ENCODE measurements at places on chromosomes 4 and X.

DNA sequence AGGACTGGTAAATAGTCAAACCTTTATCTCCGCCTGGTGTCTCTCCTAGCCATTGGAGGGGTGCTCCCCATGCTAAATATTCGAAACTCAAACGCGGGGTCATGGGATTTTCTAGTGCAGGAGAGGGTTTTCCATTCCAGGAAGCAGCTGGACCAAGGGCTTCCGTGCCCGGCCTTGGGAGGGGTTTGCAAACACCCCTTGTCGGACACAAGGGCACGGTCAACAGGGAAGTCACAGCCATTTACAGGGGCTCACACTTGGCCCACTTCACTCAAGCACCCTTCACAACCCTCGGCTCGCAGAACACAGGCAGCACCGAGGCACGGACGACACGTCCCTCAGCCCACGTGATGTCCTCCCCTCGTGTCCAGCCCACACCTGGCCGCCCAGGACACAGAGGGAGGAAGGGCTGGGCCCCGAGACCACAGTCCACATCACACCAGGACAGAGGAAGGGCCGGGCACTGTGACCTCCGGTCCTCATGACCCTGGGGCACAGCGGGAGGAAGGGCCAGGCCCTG lies 10.3 kb upstream of the PLCXD1 start:
- peaks cover 6% of the 10 kb centered on the region for H3K4me1 ChIP-seq
- H3K36me3 ChIP-seq = no peaks in the 10 kb centered on the region
- DNase-seq = no peak
- H3K27me3 ChIP-seq = no peaks in the 10 kb centered on the region

GRCh38 chr4:137534516-137534915 lies 2.2 kb upstream of the PCDH18 start:
- peaks cover 10% of the 10 kb centered on the region for H3K4me1 ChIP-seq
- no peaks in the 10 kb centered on the region for H3K27me3 ChIP-seq
- H3K27ac ChIP-seq = no peak overlapping the region
- DNase-seq = no peak

DNA sequence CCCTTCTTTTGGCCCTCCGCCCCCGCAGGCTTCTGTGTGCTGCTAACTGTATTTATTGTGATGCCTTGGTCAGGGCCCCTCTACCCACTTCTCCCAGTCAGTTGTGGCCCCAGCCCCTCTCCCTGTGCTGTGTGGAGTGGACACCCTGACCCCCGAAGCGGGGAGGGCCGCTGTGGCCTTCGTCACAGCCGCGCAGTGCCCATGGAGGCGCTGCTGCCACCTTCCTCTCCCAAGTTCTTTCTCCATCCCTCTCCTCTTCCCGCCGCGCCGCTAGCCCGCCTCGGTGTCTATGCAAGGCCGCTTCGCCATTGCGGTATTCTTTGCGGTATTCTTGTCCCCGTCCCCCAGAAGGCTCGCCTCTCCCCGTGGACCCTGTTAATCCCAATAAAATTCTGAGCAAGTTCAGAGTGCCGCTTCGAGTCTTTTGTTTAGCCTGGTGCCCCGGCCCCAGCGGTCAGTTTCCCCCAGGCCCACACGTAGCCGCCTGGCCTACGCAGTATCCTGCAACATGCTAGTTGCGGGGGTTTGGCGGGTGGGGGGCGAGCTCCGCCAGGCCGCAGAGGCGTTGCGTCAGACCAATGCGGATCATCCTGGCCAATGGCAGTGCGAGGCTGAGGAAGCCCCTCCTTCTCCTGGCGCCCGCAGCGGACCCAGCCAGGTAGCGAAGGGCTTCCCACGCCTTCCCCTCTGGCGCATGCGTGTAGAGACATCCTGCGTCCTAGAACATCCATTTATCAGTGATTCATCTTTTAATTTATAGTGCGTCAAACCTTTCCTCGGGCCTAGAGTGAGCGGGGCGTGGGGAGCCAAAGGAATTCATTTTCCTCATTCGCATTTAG lies 5.6 kb upstream of the KANTR start:
- H3K4me1 ChIP-seq = peaks cover 12% of the 10 kb centered on the region
- peak overlapping the region; percentile 97 for H3K27ac ChIP-seq
- H3K27me3 ChIP-seq = no peaks in the 10 kb centered on the region
- DNase-seq = peak; percentile 93
- H3K4me3 ChIP-seq = peak overlapping the region; percentile 47
- peaks cover 9% of the 10 kb centered on the region for H3K36me3 ChIP-seq

DNA sequence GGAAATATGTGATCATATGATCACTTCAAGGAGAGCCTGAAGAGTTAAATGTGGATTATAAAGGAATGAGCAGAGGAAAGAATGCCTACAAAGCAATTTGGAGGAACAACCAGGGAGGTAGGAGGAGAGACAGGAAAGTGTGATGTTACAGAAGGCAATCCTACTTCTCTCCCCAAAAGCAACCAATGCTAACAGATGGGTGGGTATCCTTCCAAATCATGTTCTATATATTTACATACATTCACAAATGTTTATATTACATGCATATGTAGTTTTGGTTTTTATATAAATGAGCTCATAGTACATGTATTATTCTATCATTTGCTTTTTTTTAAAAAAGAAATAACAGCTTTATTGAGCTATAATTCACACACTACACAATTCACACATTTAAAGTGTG lies 56.0 kb downstream of the ZCCHC12 start:
- no peaks in the 10 kb centered on the region for H3K36me3 ChIP-seq
- H3K4me1 ChIP-seq = no peaks in the 10 kb centered on the region
- H3K27ac ChIP-seq = no peak overlapping the region

DNA sequence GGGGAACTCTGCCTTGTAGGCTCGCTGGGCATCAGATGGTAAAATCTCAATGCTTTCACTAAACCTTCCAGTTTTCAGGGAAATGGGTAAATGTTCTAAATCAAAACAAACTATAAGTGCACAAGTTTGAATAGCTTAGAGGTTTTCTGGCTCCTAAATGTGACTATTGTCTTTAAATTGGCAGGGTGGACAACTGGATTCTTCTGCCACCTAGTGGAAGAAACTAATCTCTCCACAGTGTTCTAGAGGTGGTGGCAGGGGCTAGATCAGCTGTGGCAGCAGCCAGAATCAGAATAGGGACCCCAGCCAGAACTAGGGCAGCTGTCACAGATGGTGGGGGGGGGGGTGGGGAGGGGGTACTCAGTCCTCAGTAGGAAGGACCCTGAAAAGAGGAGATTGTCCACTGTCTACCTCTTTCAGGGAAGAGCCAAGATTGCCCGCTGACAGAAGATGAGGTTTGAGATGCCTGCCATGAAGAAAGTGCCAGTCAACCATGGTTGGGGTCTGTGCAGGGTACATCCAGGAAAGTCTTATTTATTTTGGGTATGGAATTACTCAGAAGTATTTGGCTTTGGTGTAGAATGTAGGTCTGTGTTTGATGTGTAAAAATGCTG lies 201.4 kb downstream of the CCNG2 start:
- H3K27ac ChIP-seq = no peak overlapping the region
- DNase-seq = no peak
- H3K36me3 ChIP-seq = no peaks in the 10 kb centered on the region
- no peaks in the 10 kb centered on the region for H3K27me3 ChIP-seq
- no peak overlapping the region for H3K4me3 ChIP-seq
- H3K4me1 ChIP-seq = no peaks in the 10 kb centered on the region

GRCh38 chr4:152508386-152508785 lies 27.5 kb downstream of the FBXW7 start:
- no peak for DNase-seq
- H3K4me1 ChIP-seq = no peaks in the 10 kb centered on the region
- no peaks in the 10 kb centered on the region for H3K27me3 ChIP-seq
- H3K27ac ChIP-seq = no peak overlapping the region
- H3K36me3 ChIP-seq = no peaks in the 10 kb centered on the region
- no peak overlapping the region for H3K4me3 ChIP-seq

GRCh38 chr4:175998782-175999181 lies 66.9 kb upstream of the WDR17 start:
- no peak overlapping the region for H3K27ac ChIP-seq
- H3K27me3 ChIP-seq = no peaks in the 10 kb centered on the region
- H3K4me1 ChIP-seq = no peaks in the 10 kb centered on the region
- H3K36me3 ChIP-seq = no peaks in the 10 kb centered on the region

- no peak for DNase-seq
- H3K4me3 ChIP-seq = no peak overlapping the region
- H3K36me3 ChIP-seq = no peaks in the 10 kb centered on the region
- no peaks in the 10 kb centered on the region for H3K27me3 ChIP-seq
These were observed 12.7 kb upstream of the DGKK start for GRCh38 chrX:50483283-50483682.

DNA sequence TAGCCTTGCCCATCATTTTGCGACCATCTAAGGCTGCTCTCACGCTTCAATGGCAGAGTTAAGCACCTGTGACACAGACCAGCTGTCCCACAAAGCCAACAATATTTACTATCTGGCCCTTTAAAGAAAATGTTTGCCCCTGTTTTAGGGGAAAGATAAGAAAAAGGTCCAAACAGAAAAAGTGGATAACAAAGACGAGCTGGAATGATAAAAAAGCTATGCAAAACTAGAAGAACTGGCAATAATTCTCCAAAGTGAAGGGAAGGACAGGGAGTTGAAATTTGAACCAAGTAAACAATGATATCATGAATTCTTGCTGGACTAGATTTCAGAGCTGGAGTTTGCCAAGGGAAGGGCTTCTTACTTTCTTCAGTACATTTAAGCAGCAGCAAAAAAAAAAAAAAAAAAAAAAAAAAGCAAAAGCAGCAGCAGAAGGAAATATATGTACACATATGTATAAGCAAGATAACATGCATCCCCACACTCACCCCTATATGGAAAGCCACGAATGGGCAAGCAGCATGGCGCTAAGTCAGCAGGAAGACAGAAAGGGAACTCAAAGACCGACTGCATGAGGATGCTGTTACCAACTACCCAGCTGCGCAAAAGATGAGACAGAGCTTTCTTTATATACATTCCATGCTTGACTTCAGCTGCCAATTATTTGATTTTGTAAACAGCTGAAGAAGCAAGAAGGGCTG lies 12.5 kb downstream of the TRAPPC2 start:
- DNase-seq = no peak
- H3K27ac ChIP-seq = no peak overlapping the region
- H3K36me3 ChIP-seq = no peaks in the 10 kb centered on the region
- no peak overlapping the region for H3K4me3 ChIP-seq
- no peaks in the 10 kb centered on the region for H3K4me1 ChIP-seq
- H3K27me3 ChIP-seq = no peaks in the 10 kb centered on the region

GRCh38 chrX:85020216-85020615 lies 16.5 kb downstream of the APOOL start:
- no peak for DNase-seq
- H3K27me3 ChIP-seq = no peaks in the 10 kb centered on the region
- no peak overlapping the region for H3K27ac ChIP-seq
- no peaks in the 10 kb centered on the region for H3K36me3 ChIP-seq
- H3K4me1 ChIP-seq = peaks cover 19% of the 10 kb centered on the region

DNA sequence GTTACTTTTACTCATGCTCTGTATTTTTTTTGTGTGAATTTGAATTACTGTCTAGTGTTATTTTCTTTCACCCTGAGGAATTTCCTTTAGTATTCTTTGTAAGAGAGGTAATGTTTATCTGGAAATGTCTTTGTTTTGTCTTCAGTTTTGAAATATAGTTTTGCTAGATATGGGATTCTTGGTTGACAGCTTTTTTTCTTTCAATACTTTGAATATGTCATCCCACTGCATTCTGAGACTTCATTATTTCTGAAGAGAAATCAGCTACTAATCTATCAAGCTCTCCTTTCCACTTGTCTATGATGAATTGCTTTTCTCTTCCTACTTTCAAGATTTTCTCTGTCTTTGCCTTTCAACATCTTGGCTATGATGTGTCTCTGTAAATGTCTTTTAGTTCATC lies 217.0 kb upstream of the CASK start:
- H3K27me3 ChIP-seq = no peaks in the 10 kb centered on the region
- no peak overlapping the region for H3K27ac ChIP-seq
- H3K4me1 ChIP-seq = no peaks in the 10 kb centered on the region
- no peak overlapping the region for H3K4me3 ChIP-seq
- H3K36me3 ChIP-seq = no peaks in the 10 kb centered on the region

GRCh38 chr4:145260091-145260490 lies 79.7 kb upstream of the OTUD4 start:
- H3K27me3 ChIP-seq = no peaks in the 10 kb centered on the region
- no peaks in the 10 kb centered on the region for H3K4me1 ChIP-seq
- DNase-seq = no peak
- no peak overlapping the region for H3K27ac ChIP-seq

DNA sequence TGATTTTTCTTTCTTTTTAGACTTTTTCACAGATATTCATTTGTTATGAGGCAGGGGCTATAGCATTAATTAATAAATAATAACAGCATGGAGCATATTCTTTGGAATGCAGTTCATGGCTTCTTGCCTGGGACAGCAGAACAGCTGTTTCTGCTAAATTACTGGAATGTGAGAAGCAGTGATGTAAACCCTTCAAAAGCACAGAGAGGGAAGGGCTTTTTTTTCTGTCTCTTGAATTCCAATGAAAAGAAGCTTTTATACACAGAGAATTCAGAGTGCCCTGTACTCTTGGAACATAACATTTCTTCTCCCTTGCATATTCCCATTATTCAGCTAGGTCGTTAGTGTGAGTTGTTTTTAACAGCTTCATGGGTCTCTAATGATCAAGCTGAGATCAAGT lies 28.5 kb upstream of the ANK2 start:
- no peaks in the 10 kb centered on the region for H3K36me3 ChIP-seq
- H3K27ac ChIP-seq = no peak overlapping the region
- H3K4me1 ChIP-seq = no peaks in the 10 kb centered on the region
- H3K4me3 ChIP-seq = no peak overlapping the region
- DNase-seq = no peak

- no peaks in the 10 kb centered on the region for H3K4me1 ChIP-seq
- H3K27me3 ChIP-seq = no peaks in the 10 kb centered on the region
- no peak overlapping the region for H3K4me3 ChIP-seq
- H3K27ac ChIP-seq = no peak overlapping the region
- no peak for DNase-seq
These were observed 68.0 kb downstream of the RGS12 start for GRCh38 chr4:3360777-3361176.

- H3K27ac ChIP-seq = no peak overlapping the region
- no peak for DNase-seq
- no peaks in the 10 kb centered on the region for H3K4me1 ChIP-seq
- no peak overlapping the region for H3K4me3 ChIP-seq
- no peaks in the 10 kb centered on the region for H3K36me3 ChIP-seq
These were observed 39.4 kb downstream of the ZCCHC12 start for GRCh38 chrX:118862979-118863378.

GRCh38 chrX:151505796-151506195 lies 57.7 kb upstream of the PASD1 start:
- no peaks in the 10 kb centered on the region for H3K36me3 ChIP-seq
- H3K4me1 ChIP-seq = no peaks in the 10 kb centered on the region
- H3K27ac ChIP-seq = no peak overlapping the region
- no peak overlapping the region for H3K4me3 ChIP-seq

DNA sequence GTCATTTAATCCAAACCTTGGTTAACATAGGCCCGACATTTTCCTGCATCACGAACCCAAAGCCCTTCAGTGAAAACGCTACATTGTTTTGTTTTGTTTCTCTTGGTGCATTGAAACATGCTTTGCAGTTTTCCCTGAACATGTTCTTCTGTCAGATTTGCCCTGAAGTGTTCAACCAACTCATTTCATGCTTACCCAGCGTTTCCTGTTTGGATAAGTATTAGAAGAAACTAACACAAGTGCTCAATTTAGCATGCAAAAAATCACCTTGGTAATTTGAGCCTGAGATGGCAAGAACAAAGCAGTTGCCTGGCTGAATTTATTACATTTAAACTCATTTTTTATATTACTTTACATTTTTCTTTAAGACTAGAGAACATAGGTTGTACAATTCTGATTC lies 160.1 kb upstream of the VCX3A start:
- no peak for DNase-seq
- no peak overlapping the region for H3K4me3 ChIP-seq
- H3K27ac ChIP-seq = no peak overlapping the region
